ENCODE measurements at places on chromosomes 1 and 21.

DNA sequence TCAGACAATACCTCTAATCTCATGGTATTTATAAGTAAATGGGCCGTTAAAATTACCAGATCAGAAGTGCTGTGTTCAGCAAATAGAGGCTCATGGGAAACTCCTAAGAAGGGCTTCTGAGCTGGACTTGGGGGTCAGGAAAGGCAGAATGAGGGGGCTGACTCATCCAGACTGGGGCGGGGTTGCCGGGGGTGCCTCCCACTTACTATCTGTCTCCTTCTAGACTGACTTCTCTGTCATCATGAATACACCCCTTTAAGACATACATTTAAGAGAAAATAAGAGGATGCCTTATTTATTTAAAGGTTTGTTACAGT, 96.0 kb upstream of the ERRFI1 start:
- no peak for DNase-seq

DNA sequence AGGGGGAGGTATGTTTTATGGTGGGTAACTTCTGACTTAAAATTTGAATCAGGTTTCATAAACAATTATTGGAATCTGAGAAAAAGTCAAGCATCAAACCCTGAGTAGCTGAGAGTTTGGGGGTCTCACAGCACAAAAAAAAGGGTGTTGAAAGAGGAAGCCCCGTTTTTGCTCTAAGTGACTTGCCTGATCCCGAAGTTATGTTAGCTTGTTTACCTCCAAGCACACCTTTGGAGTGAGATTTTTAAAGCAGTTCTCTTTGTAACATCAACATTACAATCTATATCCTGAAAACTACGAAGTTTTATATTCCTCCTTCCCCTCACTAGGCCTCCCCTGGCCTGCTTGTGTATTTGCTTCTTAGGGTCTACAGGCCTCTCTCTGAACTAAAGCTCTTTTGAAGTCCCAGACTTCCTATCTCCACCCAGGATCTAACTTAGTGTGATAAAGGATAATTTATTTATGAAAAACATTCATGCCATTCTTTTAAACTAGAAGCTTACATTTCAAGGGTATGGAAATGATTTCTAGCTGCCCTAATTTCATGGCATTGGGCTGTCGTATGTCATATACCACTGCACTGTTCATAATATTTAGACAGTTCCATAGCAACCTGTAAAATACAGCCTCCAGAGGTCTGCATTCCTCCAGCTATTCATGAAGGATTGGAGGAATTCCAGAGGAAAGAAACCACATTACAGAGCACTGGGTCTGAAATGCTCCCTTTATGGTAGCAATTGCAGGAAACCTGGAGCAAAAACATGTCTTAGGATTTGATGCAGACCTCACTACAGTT, 36.1 kb upstream of the RGS1 start:
- no peak for DNase-seq

DNA sequence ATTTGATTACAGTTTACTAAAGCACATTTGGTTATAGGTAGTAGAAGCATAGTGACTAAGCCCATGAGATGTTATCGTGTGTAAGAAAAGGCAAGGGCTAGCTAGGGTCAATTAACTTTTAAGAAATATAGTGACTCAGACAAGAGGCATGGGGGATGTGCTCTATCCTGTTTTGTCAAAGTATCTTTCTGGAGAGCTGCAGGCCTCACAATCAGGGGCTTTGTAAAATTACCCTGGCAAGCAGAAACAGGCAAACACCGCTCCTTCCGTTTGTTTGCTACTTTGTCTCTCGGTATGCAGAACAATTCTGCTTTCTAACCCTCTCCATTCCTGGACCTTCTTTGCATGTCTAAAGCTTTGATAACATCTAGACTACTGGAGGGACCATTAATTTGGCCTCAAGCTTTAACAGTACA, 26.1 kb upstream of the ZNF697 start:
- no peak for DNase-seq

DNA sequence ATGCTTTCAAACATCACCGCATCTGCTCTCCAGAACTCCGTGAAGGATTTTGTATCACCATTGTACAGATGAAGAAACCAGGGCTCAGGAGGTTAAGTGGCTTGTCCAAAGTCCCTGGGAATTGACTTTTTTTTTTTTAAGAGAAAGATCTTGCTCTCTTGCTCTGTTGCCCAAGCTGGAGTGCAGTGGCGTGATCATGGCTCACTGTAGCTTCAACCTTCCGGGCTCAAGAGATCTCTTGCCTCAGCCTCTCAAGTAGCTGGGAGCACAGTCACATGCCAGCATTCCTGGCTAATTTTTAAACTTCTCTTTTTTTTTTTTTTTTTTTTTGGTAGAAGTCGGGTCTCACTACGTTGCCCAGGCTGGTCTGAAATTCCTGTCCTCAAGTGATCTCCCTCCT, 6.9 kb upstream of the TAS1R2 start:
- no peak for DNase-seq

DNA sequence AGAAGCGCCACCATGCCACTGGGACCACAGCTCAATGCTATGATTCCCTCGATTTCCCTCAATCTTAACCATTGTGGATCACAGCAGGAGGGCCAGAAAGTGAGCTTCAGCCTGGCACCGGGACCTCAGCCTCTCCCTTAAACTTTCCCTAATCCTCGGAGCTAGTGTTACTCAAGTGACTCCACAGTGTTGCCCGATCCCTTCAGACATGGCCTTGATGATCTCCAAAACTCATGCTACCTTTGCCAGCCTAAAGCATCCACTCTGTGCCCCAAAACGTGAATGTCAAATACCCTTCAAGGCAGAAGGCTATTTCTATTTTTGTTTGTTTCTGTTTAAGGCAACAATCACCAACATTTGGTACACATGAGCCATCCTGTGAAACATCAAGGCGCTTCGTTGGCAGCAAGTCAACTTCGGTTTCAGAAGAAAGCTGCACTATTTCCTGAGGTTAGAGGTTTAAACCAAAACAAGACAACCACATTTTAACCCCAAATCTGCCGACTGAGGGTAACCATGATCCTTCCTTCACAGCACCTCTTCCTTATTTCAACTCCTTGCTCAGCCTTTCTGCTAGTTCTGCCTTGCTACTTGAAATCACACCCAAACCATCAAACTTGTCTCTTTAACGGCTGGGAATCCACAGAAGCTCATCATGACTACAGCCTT, 94.4 kb upstream of the KRTAP19-8 start:
- peak; percentile 44 for DNase-seq

GRCh38 chr1:154661110-154661509, 53.1 kb upstream of the ADAR start:
- DNase-seq: no peak

GRCh38 chr1:99328171-99328570, 63.9 kb downstream of the PLPPR4 start:
- no peak for DNase-seq

DNA sequence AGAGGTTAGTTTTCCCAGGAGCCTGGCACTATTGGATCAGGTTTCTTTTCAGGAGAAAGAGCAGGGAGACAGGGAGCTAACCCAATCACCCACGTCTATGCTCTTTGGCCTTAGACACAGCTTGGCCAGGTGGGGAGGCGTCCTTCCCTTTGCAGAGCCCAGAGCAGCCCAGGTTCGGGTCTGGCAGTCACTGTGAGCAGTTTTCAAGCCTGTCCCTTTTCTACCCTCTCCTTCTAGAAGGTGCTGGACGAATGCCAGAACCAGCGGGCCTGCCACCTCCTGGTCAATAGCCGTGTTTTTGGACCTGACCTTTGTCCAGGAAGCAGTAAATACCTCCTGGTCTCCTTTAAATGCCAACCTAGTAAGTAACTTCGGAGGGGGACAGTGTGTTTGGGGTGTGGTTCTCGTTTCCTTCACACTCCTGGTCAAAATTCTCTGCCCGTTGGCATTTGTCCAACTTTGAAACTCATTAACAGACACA, 44.9 kb downstream of the EVA1C start:
- DNase-seq: no peak

DNA sequence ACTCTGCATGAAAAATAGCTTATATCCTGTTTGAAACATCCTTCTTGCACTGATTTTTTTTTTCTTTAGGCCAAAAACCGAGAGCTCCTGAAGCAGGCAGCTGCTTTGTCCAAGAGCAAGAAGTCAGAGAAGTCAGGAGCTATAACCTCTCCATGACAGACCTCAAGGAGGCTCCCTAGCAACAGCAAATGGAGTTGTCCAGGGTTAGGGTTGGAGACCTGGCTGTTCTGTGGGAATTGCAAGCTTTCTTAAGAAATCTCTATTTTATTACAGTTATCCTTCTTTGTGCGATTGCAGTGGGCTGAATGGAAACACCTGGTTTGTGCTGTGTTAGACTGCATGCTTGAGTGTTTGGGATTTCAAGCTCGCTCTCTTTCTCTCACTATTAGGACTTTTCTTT, 12.6 kb upstream of the STX12 start:
- DNase-seq: no peak

DNA sequence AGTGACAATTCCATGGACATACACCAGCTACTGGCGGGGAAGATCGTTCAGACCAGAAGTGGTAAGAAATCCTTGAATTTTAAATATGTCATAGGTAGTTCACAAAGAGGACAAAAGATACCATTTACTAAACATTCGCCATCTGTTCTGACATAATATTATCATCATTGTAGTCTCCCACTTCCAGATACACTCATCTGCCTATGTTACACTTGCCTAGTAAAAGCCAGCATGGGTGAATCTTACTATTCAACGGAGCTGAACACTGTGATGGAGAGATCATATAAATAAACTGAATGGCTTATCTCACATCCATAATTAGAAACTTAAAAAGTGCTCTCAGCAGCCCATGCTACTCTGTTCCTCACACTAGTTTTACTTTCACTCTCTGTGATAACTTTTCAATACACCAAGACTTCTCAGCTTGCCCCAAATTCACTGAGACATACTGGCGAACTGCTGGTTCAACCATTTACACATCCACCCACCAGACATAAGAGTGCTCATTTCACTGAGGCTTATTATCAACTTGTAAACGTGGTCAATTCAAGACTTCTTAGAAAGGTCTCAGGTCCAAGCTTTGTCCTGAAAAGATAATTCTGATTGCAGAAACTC, 463 bp upstream of the PRRC2C start:
- no peak for DNase-seq

DNA sequence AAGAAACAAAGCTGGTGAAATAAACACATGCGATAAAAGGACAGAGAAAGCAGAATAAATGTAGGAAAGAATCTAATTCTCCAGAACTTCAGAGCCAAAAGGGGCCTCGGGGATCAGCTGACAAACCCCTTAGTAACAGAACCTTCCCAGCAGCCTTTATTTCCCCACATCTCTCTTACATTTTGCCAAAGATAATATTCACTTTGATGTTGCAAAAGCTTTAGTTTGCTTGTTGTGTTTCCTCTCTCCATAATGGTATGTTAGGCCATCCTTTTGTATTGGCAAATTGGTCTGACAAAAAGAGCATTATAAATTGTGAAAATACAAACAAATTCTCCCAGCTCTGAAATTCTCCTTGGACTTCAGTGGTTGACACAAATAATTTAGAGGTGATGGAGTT, 54.9 kb downstream of the OPTC start:
- no peak for DNase-seq

GRCh38 chr1:30123036-30123435, 600.3 kb downstream of the MATN1 start:
- DNase-seq: no peak

- DNase-seq: no peak
Observed at GRCh38 chr1:212918824-212919223, 31.5 kb upstream of the VASH2 start.

DNA sequence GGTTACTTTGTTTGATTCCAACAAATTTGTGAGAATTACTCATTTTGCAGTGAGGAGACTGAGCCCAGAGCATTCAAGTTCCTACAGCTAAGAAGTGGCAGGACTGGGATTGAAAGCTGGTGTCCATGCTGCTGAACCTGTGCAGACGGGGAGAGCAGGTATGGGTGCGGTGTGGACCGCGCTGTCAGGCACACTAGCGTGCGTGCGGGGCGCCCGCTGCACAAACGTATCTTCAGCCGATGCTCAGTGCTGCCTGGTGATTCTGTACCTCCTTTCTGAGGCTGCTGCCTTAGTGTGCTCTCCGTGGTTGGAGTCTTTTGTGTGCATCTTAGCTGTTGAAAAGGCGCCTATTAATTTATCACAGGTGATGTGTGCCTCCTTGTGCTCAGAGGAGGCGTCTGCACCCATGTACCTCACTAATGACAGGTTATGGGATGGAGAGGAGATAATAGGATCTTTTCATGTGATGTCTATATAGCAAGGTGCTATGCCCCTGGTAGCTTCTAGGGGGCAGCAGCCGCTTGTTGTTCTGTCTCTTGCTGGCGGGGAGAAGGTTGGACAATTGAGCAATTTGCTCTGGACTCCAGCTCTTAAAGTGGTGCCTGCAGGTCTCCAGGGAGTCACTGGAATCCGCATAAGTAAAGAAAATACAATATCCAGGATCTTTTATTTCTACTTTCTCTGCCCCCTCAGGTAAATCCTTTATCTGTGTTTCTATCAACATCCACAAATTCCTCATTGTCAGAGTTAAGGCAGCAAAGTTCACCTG, 32.5 kb downstream of the PEX14 start:
- DNase-seq: peak; percentile 22

GRCh38 chr1:86848654-86849053, 65.3 kb downstream of the SELENOF start:
- no peak for DNase-seq

- DNase-seq: no peak
Observed at GRCh38 chr21:38179511-38179910, 77.3 kb upstream of the KCNJ15 start.

DNA sequence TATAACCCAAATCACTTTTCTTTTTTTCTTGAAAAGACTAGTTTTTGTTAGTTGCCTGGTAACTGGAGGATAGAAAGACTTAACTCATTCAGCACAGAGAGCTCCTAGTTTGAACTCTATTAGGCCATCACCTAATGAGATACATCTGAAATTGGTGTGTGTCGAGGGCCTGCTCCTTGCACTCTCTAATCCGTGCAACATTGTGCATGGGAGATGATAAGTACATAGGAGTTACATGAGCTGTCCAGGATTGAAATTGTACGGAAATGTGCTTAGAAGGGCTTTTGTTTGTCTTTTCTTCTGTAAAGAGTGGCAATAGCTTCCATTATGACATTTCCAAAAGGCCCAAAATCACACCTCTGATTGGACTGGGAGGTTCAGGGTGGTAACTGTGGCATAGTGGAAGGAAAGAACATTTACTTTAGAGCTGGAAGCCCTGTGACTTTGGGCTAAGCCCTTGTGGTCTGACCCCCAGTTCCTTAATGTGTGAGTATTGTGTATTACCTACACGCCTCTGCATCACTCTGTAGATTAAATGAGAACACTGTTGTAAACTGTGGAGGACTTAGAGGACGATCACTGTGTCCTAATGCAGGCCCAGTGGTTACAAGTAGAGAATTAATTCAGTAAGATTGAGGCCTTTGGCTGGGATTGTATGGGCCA, 71.2 kb downstream of the FGGY start:
- no peak for DNase-seq
